ENCODE measurements at places on chromosomes 11 and 22.

- DNase-seq = peak; percentile 33
Observed at GRCh38 chr11:110777775-110778174, 65.5 kb upstream of the ARHGAP20 start.

DNA sequence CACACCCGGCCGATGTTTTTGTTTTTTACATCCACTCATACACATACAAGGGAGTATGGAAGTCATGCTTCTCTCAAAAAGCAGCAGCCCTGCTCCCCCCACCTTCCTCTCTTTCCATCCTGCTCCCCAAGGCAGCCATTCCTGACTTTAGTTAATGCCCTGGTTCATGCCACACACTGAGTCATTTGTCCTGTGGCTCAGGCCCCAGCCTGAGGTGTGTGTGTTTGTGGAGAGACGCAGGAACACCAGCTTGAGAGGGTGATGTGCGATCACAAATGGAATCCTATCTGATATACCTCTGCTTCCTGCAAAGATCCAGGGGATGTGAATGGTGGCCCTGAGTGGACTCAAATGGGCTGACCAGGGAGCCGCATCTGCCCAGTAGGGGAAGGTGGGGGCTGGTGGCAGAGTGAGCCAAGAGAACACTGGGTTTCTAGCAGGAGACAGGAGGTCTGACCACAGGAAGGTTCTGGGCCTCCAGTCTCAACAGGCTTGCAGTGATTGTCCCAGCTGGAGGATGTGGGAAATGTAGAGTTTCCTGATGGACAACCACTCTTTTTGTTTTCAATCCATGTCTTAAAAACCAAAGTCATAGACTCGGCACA, 86.7 kb downstream of the OSBP2 start:
- DNase-seq = peak; percentile 2

DNA sequence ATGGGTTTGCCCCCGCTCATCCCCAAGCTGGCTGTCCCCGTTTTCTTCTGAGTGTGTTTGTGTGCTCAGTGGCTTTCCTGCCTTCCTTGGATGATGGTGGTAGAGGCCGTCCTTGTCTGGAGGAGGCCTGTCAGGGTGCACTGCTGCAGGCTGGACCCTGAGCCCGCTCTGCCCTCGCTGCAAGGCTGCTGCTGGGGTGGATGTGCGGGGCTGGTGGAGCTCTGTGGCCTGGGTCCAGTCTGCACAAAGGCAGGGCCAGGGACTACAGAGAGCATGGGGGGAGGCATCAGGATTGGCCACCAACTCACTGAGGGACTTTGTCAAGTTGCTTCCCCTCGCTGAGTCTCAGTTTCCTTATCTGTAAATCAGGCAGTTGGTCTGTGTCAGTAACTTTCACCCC, 275.0 kb downstream of the KIRREL3 start:
- DNase-seq = no peak

DNA sequence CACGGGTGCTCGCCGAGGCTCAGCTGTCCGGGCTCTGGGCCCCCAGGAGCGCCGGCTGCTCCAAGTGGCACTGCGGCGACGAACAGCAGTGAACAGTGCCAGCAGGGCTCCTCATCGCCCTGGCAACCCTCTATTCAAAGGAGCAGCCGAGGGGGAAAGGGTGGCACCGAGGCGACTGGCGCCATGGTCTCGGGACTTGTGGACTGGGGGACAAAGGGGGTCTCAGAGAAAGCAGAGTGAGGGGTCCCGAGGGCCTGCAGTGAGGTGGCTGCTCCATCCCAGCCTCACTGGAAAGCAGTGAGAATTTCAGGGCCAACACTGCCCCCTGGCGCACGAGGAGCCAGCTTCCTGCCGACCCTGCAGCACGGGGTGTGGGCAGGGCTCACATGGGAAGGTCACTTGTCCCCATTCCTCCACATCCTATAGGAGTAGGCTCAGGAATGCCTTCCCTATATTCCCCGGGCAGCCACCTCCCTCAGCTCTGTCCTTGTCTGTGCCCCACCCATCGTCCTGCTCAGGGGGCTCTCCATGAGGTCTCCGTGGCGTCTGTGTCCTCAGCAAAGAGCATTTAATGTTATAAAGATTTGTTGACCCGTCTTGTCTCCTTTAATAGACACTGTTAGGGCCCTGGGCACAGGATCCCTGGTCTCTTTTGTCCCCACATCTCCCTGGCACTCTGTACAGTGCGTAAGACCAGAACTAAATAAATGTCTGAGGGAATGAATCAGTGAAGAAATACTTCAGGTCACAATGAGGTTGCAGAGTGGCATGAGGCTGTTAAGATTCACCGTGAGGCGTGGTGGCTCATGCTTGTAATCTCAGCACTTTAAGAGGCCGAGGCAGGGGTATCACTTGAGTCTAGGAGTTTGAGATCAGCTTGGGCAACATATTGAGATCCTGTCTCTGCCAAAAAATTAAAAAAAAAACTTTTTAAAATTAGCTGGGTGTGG, 26.4 kb downstream of the LRFN4 start:
- DNase-seq = peak; percentile 36

- DNase-seq = peak; percentile 51
Observed at GRCh38 chr11:79708319-79708932, 267.6 kb upstream of the TENM4 start.

DNA sequence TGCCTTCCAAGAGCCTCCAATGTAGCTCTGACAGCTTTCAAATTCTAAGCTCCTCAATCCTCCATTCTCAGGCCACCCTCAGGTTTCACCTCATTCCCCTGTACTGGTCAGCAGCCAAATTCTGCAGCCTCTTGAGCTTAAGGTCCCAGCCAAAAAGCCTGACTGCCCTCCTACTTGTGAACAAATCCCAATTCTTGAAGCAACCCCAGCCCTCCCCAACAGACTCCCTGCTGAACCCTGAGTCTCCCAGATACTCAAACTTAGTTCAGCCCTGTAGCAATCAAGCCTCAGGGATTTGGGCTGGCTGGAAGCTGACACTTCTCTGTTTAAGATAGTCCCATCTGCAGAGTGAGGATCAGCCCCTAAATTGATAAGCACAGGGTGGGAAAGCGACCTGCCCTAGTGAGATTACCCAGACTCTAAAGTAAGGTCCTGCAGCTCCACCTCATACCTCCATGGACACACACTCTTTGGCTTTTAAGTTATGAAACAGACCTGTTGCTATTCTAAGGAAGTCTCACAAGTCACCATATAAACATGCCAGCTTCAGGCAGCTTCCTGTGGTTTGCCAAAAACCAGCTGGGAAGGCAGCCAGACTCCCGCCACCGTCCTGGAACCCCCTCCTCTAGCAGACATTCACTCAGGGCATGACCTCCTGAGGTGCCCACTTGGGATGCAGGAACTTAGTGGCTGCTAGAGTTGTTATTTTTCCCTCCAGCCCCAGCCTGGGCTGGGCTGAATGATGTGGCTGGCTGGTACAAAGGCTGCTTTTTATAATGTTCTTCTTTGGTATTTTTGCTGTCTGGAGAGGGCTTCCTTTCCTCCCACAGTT, 82.5 kb upstream of the PICALM start:
- DNase-seq = peak; percentile 39

DNA sequence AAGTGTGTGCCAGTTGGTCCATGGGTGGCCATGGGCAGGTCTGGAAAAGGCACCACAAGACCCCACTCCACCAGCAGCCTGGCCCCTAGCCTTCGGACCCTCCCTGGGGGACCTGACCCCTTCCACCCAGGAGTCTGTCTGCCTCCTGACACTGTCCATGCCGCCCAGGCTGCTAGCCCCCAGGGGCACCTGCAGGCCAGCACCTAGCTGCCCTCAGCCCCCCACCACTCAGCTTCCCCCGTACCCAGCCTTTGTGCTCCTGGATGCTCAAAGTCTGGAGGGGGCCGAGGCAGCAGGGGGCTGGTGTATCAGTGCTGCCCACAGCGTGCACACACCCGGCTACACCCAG, 34.3 kb upstream of the OR10G7 start:
- no peak for DNase-seq

DNA sequence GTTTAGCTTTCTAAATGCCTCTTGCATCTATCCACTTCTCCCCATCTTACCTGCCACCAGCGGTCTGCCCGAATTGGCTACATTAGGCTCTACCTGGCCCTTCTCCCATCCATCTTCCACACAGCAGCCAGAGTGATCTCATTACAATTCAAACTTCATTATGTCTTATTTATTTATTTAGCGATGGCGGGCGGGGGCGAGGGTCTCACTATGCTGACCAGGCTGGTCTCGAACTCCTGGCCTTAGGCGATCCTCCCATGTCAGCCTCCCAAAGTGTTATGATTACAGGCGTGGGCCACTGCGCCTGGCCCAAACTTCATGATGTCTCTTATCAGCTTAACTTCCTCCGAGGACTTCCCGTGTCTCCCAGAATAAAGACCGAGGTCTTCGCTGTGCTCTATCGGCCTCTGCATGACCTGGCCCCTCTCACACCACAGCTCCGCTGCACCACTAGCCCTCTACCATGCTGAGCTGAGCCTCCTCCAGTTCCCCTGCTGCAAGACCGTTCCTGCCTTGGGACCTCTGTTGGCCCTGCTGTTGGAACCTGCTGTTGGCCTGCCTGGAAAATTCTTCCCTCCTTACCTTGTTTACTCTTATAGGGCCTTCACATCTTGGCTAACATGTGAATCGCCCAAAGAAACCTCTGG, 870 bp upstream of the CTTN start:
- DNase-seq = no peak

DNA sequence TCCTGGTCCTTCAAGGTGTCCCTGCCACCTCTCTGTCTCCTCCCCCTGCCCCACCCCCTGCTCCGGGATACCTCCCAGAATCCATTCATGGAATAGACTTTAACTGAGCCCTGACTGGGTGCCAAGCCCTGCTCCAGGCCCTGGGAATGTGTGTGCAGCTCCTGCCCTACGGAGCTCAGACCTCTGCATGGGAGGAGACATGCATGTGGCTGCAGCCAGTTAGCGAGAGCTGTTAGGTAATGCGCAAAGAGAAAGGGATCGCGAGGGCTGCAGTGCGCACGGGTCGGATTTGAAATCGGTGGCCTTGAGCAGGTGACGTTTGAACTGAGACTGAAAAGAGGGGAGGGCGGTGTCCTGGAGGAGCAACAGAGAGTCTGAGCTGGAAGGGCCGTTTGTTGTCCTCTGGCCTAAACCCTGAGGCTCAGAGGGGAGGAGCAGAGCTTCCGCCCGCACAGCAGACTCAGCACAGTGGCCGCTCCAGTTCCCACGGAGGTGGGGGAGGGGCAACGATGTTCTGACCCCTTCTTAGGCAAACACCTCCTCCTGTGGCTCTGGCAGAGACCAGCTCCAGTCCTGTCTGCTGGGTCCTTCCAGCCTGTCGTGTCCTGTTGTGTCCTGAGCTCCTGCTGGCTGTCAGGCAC, 19.8 kb upstream of the LRRC10B start:
- peak; percentile 16 for DNase-seq

DNA sequence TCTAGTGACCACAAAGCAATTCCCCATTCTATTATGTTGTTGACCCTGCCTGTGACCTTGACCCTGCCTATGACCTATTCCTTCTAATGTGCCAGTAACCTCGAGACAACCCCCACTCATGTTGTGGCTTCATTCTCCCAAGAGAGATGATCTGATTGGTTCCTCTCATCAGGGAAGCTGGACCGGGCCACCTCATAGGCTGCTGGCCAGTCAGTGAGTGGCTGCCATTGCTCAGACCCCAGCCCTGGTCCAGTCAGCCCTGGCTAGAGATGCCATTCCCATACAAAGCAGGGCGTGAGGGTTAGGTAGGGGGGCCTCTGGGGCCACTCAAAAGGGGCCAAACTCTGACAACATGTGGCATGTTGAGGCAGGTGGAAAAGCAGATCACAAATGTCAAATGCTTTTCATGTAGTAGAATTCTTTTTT, 11.9 kb downstream of the SLC29A2 start:
- DNase-seq = no peak

- DNase-seq = no peak
Observed at GRCh38 chr11:30424844-30425243, 101.9 kb downstream of the ARL14EP start.

GRCh38 chr11:92735039-92735438, 234.4 kb upstream of the MTNR1B start:
- peak; percentile 8 for DNase-seq

GRCh38 chr11:12989428-12990161, 19.5 kb upstream of the RASSF10 start:
- DNase-seq = no peak

GRCh38 chr11:57219021-57219627, 17.9 kb downstream of the APLNR start:
- DNase-seq = no peak

DNA sequence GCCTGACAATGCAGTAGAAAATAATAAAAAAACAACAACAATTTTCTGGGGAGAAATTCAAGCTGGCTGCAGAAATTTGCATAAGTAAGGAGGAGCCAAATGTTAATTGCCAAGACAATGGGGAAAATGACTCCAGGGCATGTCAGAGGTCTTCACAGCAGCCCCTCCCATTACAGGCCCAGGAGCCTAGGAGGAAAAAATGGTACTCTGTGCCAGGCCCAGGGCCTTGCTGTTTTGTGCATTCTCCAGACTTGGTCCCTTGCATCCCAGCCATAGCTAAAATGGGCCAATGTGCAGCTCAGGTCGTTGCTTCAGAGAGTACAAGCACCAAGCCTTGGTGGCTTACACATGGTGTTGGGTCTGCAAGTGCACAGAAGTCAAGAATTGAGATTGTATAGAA, 45.5 kb downstream of the MS4A2 start:
- DNase-seq = no peak

DNA sequence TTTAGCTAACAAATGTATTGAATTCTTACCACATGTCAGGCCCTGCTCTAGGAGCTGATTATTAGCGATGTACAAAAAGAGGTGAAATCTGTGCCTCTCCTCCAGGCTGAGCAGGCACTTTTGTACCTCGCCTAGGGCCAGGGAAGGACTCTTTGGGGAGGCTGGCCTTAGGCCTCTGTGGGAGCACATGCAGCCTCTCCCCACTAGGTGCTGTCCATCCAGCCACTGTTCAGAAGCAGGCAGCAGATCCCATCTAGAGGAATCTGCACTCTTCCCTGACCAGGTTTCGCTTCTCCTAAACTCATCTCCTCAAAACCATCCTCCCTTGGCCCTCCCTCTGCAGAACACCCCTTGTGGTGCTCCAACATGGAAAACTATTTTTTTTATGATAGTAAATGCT, 51.9 kb upstream of the WT1 start:
- DNase-seq = no peak

GRCh38 chr22:44133901-44134571, 46.7 kb upstream of the PARVG start:
- DNase-seq = peak; percentile 60

All from fibroblast of upper back skin (primary cell).